ENCODE measurements at places on chromosomes 6 and 20.

DNA sequence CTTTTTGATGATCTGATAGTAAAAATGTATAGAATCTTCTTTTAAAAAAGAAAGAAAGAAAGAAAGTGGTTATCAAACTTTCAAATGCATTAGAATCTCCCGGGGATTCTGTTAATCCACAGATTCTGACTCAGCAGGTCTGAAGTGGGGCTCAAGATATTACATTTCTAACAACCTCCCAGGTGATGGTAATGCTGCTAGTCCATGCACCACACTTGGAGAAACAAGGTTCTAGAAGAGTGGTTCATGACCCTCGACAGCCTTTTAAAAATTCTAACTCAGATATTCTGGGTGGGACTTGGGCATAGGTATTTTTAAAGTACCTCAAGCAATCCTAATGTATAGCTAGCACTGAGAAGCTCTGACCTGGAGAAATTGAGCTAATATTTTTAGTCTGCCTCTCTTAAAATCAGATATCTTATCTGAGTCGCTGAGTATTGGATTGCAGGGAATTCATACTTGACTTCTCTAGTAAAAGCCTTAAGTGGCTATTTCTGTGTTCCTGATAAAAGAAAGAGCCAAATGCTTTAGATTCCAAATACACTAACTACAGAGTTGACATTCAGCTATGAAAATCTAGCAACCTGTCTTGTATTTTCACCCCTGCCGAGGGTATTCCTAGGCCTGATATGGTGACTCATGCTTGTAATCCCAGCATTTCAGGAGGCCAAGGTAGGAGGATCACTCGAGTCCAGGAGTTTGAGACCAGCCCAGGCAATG is 252.4 kb downstream of the PHACTR1 start:
- DNase-seq: no peak

DNA sequence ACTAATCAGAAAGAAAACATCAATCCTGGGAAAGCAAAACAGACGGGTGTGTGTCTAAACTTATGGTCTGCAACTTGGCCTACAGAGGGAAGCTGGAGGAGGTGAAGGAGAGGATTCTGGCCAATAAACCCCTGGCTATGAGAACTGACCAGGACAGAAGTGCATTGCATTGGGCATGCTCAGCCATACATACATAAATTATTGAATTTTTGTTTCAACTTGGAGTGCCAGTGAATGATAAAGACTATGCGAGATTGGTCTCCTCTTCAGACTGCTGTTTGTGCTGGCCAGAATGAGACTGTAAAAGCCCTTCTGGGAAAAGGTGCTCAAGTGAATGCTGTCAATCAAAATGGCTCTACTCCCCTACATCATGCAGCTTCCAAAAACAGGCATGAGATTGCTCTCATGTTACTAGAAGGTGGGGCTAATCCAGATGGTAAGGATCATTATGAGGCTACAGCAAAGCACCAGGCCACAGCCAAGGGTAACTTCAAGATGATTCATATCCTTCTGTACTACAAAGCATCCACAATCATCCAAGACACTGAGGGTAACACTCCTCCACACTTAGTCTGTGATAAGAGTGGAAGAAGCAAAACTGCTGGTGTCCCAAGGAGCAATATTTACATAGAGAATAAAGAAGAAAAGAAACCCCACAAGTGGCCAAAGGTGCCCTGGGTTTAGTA is 17.4 kb downstream of the ADNP start:
- no peak for DNase-seq

- no peak for DNase-seq
Observed at GRCh38 chr6:153673225-153673624, 365.8 kb upstream of the OPRM1 start.

DNA sequence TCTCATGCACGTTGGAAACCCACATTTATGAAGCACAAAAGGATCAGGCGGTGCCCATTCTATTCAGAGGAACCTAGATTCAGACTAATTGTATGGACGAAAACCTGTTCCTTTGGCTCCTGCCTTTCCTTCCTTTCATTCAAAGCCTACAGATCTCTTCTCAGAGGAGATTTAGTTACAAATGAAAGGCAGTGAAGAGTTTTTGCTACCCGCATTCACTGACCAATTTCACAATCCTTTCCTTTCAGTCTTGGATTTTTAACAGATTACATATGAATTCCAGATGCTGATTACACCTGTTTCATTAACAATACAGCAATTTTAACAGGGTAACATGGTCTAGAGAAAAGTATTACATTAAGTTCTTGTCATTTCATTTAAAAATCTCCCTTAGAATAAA is 32.0 kb downstream of the TMEM242 start:
- no peak for DNase-seq

DNA sequence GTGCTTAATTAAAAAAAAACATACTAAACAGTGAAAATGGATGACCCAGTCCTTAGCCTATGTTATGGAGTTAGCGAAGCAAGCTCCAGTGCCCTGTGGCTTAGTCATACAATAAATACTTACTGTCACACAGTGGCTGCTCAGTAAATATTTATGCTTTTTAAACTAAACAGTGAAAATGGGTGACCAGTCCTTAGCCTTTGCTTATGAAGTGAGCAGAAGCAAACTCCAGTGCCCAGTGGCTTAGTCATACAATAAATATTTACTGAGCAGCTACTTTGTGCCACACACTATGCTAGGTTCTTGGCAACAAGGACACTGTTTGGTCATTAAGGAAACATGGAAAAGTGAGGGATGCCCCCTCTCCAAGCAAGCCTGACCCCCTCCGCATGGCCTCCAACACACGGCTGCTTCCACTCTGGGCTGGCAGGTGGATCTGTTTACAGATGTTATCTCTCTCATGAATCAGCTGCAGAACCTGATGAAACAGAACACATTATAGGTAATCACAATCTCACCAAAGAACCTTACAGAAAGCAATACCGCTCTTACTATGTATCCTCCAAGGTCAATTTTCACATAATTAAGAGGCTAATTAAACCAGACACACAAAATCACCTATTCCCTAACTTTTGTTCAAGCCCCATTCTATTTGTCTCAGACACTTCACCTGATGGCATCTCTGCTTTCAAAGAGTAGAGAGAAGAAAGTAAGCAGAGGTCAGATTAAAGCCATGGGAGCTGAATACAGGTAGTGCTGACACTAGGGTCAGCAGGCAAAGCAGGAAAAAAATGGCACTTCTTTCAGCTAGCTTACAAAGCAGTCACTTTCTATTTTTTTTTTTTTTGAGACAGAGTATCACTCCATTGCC is 27.3 kb downstream of the CDK5RAP1 start:
- peak; percentile 6 for DNase-seq

DNA sequence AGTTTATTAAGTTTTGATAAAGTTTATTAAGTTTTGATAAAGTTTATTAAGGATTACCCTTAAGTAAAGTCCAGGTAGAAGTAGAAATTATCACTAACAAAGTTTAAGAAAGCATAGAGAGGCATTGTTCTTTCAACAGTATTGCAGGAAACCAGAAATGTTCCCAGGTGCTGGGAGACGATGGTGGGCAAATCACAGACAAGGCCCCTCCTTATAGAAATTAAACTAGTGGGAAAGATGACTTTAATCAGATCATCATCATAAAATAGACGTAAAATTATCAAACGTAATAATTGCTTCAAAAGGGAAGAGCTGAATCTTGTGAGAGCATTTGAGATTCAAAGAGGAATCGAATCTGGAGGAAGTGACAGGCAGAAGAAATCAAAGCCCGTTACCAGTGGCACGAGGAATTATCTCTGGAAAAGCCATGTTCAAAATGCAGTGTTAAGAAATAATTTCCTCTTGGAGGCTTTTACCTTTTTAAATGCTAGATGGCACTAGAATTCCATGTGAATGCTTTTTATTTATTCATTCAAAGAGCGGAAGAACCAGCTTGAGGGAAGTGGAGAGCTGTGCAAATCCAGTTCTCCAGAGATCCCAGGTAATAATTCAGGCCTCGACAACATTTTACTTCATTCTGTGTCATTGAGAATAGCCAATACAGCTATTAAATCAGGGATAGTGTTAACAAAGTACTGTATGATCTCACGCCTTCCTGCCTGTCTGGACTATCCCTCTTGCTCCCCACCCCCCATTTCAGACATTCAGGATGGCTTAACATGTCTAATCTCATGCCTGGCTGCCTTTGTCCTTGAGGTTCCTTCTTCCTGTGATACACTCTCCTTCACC is 1.0 kb upstream of the APMAP start:
- peak; percentile 62 for DNase-seq

DNA sequence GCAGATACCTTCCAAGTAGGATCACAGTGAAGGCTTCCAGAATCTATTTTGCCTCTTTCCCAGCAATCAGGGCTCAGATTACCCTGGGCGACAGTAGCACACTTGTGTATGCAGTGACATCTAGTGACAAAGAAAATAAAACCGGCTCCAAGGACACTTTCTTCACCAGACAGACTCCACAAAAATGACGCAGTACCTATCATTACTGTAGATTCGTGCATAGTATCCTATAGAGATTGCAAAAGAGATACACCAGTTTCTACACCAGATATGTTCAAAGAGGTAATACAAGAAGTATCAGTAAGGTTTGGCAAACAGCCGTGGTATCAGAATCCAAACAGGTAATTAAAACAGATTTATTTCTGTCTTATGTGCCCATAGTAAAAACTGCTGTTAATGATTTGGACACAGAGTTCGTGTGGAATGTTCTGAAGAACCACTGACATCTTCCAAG is 600.4 kb upstream of the JAG1 start:
- peak; percentile 52 for DNase-seq

GRCh38 chr6:46637933-46638332 is 14.7 kb downstream of the CYP39A1 start:
- DNase-seq: no peak

DNA sequence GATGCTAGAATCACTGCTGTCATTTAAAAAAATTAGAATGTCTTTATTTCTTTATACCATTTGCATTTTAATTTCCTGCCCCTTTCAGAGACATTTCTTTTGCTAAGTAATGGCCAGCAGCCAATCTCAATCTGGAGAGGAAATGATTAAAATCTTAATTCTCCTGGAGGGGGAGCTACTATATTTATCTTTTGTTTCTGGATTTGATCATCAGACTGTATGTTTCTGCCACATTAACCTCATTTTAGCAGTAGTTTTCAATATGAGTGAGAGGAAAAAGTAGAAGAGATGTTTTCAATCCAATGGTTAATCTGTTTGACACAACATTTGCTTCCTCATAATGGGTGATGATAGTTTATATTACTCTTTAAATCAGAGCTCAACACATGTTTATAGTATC is 138.0 kb downstream of the FUT9 start:
- DNase-seq: no peak

GRCh38 chr6:119594907-119595306 is 245.3 kb upstream of the MAN1A1 start:
- no peak for DNase-seq

GRCh38 chr6:152034631-152035030 is 227.1 kb downstream of the ESR1 start:
- DNase-seq: no peak

Measured in urinary bladder (tissue), 4 donors.